ENCODE measurements at places on chromosomes 3 and 15.

- DNase-seq, result no peak
Measured at GRCh38 chr3:129453732-129454131, 13.7 kb downstream of the IFT122 start.

GRCh38 chr3:100844063-100844936 lies 135.0 kb downstream of the TFG start:
- no peak for DNase-seq

- no peak for DNase-seq
Measured at GRCh38 chr15:25182098-25182478, 227.3 kb downstream of the SNRPN start.

- no peak for DNase-seq
Measured at GRCh38 chr3:187211532-187212195, 14.4 kb downstream of the RTP1 start.

GRCh38 chr15:81410318-81410753 lies 36.3 kb upstream of the TMC3 start:
- DNase-seq, result peak; percentile 46
